ENCODE measurements at places on chromosomes 2 and 18.

GRCh38 chr2:202102425-202103000, 29.5 kb downstream of the KIAA2012 start:
- DNase-seq = no peak

GRCh38 chr18:28163201-28163775, 13.6 kb downstream of the CDH2 start:
- DNase-seq = no peak

DNA sequence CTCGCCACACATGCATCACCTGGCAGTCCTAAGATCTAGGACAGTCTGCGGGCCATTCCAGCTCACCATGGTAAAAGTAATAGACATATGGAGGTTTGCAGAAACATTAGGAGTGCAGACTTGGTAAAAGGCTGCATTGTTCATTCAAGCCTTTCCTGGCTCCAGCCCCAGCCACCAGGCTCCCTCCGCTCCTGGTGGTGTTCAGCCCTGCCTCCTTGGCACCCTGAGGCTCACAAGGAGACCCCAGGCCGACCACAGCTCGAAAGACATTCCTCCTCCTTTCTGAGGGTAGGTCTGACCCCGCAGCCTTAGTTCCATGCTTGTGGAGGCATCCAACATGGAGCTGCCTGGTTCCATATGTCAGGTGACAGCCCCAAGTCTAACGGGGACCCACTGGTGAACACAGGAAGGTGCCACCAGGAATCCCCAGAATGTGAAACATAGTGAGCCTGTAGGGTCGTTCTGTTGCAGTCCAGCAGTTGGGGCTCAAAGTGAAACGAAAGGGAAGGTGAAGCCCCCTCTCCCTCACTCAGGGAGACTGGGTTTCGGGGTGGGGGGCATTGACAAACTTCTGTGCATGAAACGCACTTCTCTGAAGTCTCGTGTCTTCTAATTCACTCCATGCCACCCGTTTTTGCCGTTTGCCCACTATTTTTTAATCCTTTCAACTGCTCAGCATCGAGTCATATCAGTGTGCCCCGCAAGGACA, 5.0 kb upstream of the SP100 start:
- no peak for DNase-seq

DNA sequence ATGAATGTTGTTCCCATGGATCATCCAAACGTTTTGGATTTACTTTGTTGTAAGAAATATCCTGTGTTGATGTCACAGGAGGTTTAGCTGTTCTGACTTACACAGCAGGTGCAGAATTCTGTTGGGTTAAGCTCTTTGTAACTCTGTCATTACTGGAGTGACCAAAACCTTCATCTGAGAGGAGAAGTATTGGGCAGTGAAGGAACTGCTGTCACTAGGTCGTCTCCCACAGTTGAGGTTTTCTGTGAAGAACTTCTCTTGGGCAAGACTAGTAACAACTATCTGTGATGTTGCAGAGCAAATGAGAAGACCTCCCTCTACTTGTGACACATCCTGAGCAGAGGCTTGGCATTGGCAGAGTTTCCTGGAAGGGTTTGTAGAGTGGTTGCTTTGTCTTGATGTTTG, 2.9 kb downstream of the SPTBN1 start:
- DNase-seq = no peak

DNA sequence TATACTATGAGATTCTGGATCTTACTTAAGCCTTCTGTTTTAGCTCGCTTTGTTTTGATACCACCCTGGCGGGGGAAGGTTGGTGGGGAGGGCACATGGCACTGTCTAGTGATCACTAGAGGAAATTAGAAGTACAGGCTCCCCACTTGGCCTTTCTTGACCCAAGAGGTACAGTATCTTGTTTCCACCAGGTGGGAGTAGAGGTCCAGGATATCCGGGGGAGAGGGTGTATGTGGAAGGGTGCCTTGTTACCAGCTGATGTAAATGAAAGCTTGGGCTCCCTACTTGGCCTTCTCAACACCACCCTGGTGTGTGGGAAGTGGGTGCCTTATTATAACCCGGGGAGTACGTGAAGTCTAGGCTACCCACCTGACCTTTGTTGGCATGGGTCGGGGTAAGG, 7.5 kb downstream of the GALNT1 start:
- no peak for DNase-seq

DNA sequence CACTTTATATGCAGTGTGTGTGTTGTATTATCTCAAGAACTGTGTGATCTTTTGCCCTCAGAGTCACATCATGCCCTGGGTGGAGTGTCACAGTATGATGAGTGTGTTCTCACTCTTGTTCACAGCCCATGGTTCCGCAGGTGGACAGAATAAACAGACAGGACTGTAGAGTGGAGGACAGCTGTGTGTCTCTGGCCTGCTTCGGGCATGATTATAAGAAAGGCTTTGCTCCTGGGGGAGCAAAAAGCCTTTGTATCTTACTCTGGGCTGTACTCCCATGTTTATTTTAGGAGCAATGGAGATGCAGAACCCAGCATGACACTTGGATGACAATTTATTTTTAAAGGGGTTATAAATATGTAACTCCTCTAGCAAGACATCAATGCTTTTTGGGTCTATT, 371.7 kb upstream of the MEX3C start:
- DNase-seq = no peak

- no peak for DNase-seq
Observed at GRCh38 chr18:13026583-13027270, 35.6 kb downstream of the CEP192 start.

GRCh38 chr2:88903749-88904353, 212.4 kb downstream of the RPIA start:
- peak; percentile 4 for DNase-seq

DNA sequence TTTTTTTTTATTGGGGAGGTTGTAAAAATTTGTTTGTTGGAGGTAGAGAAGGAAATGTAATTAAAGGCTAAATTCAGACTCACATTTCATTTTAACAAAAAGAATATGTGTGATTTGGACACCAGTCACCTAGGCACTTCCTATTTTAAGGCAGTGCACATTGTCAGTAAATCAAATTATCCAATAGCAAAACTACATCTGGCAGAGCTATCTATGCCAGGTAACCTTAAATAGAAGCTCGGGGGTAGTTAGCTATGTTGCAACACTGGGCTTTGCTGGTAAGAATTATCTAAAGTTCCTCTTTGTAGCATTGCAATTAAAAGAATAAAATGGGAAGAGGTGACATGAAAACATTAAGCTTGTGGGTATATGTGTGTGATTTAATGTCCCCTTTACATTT, 1064.4 kb upstream of the ZEB2 start:
- DNase-seq = no peak

DNA sequence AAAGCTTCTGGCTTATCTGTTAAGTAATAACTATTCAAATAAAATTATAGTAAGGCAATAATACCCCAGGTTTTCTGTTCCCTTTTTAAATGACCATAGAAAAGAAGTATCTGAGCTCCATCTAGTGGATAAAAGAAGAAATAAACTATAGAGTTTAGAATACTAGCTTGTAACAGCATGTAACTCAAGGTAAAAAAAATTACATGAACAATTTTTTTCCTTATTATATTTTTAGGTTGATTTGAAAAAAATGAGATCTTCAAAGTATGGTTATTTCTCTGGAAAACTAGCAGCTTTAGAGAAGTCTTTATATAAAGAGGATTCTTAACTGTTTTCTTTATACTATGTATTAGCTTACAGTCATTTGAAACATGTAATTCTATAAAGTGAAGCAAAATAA, 58.1 kb downstream of the NCKAP1 start:
- DNase-seq = no peak

DNA sequence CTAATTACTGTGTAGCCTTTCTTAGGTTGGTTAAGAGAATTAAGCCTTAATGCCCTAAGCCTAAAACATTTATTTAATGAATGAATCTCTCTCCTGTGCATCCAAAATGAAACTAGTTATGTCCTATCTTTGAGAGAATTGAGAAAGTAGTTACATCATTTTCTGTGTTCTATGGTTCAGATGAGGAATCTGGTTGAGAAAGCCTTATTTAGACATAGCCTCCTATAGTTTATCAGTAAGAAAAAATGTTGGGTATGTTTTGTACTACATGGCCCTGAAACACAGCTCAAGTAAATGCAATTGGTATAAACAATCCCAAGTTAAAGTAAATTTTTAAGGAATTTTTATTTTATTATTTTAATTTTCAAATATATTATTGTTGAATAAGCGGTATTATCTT, 25.9 kb upstream of the RAMP1 start:
- no peak for DNase-seq

DNA sequence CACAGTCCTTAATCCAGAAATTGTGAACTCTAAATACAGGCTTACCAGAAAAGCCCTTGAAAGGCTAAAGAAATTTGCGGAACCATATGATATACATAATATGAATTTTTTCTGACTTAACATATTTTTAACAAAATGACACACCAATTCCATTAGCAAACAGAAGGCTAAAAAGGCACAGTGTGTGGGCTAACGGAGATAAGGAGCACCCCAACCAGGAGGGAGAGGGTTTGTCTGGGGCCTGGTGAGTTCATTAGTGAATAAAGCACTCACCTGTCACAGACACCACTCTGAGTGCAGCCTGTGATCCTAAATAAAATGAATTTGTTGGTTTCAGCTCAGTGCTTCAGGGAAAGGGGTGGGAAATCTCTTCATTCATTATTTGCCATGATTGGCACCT, 2.7 kb upstream of the FECH start:
- no peak for DNase-seq

GRCh38 chr2:144152817-144153271, 367.1 kb downstream of the ZEB2 start:
- no peak for DNase-seq

DNA sequence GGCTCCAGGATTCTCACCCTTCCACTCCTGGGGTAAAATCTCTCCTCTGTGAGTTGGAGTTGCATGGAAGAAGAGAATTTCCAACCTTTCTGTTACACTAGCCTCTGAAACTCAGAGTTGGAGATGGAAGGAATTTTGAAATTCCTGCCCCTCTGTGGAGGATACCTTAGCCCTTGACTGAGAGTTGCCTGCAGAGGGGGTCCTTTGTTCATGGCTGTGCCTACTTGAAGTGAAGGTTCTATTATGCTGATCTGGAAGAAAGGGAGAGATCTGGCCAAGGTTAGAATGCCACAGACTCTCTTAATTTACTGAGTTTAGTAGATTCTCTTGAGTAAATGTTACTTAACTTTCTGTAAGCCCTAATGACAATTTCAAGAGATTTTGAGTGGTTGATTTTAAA, 626.6 kb upstream of the GYPC start:
- DNase-seq = no peak

DNA sequence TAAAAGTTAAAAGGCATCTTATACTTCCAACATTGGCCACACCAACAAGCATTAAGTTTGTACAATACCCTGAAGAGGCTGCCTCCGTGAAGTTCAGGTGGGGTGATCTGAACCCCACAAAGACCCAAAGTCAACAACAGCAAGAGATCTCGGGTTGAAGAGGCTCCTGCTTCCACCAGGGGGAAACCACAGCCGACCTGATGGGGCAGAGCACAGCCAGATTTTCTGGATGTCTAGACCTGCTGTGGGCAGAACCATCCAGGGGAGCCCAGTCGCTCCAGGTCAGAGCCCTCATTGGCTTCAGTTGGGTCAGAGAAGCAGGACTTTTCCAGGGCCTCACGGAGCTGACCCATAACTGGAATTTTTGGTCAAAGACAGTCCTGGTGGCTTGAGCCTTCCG, 66.5 kb upstream of the ACKR3 start:
- no peak for DNase-seq

- no peak for DNase-seq
Observed at GRCh38 chr2:241502281-241502680, 6.1 kb downstream of the STK25 start.

- DNase-seq = no peak
Observed at GRCh38 chr2:199764273-199764800, 86.7 kb downstream of the FTCDNL1 start.

DNA sequence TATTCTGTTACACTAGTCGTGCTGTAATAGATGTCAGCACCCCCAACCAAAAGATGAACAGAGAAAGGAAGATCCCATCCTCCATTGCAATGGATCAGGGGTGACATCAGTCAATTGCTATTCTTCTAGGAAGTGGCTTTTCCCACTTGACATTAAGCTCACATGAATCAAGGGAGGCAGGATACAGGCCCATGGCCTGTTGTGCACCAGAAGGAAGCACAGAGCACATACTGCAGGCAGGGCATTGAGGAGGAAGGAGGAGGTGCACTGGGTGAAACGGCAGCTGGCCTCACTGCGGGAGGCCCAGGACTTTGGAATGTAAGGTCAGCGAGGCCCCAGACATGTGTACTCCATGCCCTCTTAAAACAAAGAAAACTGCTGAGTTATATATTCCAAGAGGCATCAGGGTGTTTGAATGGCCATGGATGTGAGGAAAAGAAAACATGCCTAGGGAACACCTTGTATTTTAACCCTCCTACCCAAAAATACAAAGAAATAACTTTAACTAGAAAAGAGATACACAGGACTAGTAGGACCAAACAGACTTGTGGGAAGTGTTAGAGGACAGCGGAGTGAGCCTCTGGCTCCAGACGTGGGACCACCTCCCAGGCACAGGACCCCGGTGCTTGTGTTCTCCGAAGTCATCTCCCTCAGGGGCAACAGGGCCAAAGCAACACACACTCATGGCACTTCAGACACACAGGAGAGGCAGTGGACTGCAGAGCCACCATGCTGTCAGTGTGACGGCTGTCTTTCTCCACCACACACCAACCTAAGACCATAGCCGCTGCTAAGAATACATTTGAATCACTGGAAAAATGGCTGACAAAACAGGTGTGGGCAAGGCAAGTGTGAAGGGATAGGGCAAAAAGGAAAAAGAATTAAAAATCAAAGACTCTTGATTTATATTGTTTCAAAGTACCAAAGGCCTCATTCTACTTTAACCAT, 51.4 kb upstream of the RIOK3 start:
- DNase-seq = peak; percentile 42

- DNase-seq = no peak
Observed at GRCh38 chr18:417495-417894, 83.0 kb downstream of the COLEC12 start.

DNA sequence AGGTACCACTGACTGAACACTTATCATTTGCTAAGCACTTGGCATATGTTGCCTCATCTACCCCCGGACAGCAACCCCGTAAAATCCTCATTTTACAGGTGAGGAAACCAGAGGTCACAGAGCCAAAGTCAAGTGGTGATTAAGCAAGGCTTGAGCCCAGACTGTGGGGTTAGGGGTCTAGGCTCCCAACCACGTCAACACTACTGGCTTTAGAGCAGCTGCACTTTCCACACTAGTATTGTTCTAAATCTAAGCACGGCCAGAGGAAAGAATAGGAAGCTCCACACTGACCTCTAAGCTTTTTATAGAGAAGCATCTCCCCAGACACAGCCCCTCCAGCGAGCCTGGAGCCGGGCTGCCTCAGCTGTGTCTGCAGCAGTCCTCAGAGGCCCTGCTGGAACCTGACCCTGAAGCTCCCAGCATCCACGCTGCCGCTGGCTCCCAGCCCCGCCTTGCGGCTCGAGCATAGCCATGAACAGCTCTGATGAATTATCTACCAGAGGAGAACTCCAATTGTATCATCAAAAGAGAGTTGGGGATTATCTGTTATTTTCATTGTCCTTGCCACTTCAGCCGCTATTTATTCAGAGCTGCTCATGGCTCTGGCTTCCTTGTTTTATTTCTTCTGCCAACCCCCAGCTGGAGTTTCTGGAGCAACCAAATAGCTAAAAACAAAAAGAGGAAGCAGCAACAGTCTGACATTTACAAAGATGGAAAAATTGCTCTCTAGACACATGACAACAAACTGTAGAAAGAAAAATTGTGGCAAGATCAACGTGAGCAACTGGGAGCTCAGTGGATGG, 62.2 kb upstream of the RTN4 start:
- peak; percentile 50 for DNase-seq

Measured in right kidney (tissue), 9 donors.